Omental fat pad (tissue), 4 donors: ENCODE measurements at places on chromosomes 13 and 19. TPM values are rescaled to one million over a fixed set of nuclear protein-coding genes. Genes with fewer than 3 reads are reported as not detected.

FOXO1 gene
- 91.7 TPM for total RNA-seq

- DNase-seq, result no peak
Measured at GRCh38 chr13:65378943-65379519, 1851.1 kb downstream of the PCDH9 start.

SERP2 gene
- total RNA-seq, result 4.9 TPM

NBEA gene
- total RNA-seq, result 5.5 TPM

DNA sequence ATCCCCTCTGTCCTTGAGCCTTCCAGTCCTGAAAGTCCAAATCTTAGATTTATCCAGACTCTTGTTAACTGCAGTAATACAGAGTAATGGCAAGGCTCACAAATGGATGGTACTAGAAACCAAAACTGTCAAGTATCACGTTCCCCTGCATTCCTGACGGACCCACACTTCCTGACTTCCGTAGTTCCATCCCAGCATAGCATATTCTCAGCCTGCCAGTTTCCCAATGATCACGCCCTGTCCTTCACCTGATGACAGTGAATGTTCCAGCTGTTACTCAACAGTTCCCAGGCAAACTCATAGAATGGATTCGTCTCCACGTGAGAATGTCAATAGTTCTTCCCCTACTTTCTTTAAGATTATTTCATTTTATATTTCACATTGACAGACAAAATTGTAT is 33.6 kb downstream of the SLC7A1 start:
- no peak for DNase-seq

DNA sequence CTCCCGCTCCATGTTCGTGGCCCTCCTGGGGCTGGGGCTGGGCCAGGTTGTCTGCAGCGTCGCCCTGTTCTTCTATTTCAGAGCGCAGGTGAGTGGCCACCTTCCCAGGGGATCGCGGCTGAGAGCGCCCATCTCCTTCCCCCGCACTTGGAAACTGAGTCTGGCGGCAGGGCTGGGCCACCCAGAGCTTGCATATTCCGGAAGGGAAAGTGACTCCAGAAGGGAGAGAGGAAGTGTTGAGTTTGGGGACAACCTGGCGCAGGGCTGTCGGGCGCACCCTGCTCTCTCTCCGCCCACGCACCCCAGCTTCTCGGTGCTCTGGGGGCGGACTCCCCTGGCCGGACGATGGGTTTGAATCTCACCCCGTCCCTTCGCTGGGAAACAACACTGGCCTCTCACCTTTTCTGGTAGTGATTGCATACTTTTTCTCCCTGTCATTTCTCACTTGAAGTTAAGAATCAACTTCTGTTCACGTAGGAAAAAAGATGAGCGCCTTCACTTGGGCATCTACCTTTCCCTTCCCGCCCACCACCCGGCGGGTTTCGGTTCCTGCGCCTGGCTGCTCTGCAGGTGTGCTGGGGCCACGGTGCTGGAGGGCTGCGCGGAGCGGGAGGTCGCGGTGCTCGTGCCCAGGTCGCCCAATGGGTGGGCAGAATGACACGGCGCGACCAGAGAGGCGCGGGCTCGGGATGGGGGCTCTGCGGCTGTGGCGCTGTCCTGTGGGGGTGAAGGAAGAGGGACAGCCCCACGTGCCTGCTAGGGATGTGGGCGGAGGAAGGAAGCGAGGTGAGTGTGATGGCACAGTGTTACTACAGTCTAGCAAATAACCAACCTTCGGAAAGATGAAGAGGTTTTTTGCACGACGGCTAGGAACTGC is 721 bp downstream of the TNFSF11 start:
- DNase-seq, result no peak

GRCh38 chr13:63389756-63390155 is 1974.1 kb upstream of the PCDH20 start:
- DNase-seq, result no peak

TTC9B gene
- not detected for total RNA-seq

- peak; percentile 44 for DNase-seq
Measured at GRCh38 chr13:112443995-112444311, 67.8 kb downstream of the SPACA7 start.

GRCh38 chr19:18669524-18669817 is 14.0 kb upstream of the CRTC1 start:
- no peak for DNase-seq

ZNF574 gene
- 11.6 TPM for total RNA-seq

DNA sequence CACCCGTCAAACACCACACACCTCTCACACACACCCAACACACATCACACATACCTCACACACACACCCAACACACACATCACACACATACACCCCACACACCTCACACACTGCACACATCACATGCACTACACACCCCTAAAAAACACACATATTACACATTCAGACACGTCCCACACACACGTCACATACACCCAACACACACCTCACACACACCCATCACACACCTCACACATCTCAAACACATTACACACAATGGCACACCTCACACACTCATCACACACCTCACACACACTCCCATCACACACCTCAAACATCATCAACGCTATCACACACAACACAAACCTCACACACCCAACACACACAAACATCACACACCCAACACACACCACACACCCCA is 133.1 kb downstream of the CRYL1 start:
- no peak for DNase-seq

DNA sequence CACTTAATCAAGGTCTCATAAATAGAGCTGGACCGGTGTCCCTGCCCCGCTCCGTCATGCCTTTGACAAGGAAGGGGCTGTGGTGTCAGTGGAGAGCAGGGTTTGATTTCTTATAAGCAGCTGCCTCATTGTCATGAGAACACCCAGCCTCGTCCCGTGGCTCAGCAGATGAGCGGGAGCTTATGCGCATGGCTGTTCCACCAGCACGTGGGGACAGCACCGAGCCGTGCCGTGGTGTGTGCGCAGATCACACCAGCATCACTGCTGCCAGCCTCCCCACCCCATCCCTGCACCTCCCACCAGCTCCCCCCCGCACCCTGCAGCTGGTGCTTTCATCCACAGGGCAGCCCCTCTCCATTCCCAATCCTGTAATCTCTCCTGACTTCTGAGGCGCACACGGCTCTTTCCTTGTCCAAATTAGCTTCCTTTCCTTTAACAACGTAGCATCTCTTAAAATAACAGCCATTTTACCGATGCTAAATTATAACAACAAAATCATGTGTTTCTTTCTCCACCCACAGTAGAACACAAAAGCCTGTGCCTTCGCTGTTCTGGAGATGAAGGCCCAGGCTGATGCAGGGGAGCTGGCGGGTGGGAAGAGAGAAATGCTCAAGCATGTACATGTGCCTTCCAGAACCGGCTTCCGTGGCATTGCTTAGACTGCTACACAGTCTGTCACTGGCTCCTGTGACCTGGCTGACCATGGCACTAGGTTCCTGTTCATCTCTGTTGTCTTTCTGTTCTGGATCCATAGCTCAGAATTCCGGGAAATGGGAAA is 96.8 kb downstream of the RAB20 start:
- no peak for DNase-seq

- DNase-seq, result no peak
Measured at GRCh38 chr19:17866964-17867486, 4.7 kb upstream of the SLC5A5 start.
